Naive thymus-derived CD4-positive, alpha-beta T cell (primary cell): ENCODE measurements at places on chromosomes 2 and 18.

- no peak overlapping the region for H3K27ac ChIP-seq
- H3K4me3 ChIP-seq: no peak overlapping the region
- H3K36me3 ChIP-seq: no peaks in the 10 kb centered on the region
- no peaks in the 10 kb centered on the region for H3K27me3 ChIP-seq
- H3K4me1 ChIP-seq: no peaks in the 10 kb centered on the region
- DNase-seq: peak; percentile 5
These were observed 799.7 kb upstream of the ACVR2A start for GRCh38 chr2:147045113-147045512.

GRCh38 chr2:217171874-217172273 lies 312.0 kb upstream of the TNP1 start:
- H3K27ac ChIP-seq: no peak overlapping the region
- no peaks in the 10 kb centered on the region for H3K4me1 ChIP-seq
- DNase-seq: no peak
- no peaks in the 10 kb centered on the region for H3K27me3 ChIP-seq
- H3K4me3 ChIP-seq: no peak overlapping the region

GRCh38 chr2:191537921-191538320 lies 140.0 kb upstream of the NABP1 start:
- H3K36me3 ChIP-seq: no peaks in the 10 kb centered on the region
- no peak for DNase-seq
- no peak overlapping the region for H3K27ac ChIP-seq
- H3K4me1 ChIP-seq: no peaks in the 10 kb centered on the region

- no peaks in the 10 kb centered on the region for H3K36me3 ChIP-seq
- no peak for DNase-seq
- H3K4me1 ChIP-seq: no peaks in the 10 kb centered on the region
- no peak overlapping the region for H3K4me3 ChIP-seq
- no peak overlapping the region for H3K27ac ChIP-seq
These were observed 1.4 kb upstream of the TEKT4 start for GRCh38 chr2:94869552-94870439.

DNA sequence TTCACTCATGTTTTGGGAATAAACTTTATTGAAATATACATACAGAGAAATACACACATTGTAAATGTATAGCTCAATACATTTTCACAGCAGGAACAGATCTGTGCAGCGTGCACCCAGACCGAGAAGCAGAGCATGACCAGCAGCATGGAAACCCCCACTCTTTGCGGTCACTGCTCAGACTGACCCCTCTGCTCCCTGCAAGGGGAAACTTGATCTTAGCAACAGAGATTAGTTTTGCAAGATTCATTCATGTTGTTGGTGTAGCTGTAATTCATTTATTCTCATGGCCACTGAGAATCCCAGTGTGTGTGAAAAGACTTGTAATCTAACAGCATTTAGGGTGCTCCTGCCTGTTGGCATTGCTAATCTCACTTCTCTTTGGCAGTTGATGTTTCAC lies 35.2 kb downstream of the LPIN1 start:
- H3K4me1 ChIP-seq: peaks cover 11% of the 10 kb centered on the region
- no peak overlapping the region for H3K27ac ChIP-seq
- no peak overlapping the region for H3K4me3 ChIP-seq
- DNase-seq: no peak

GRCh38 chr18:9846162-9846925 lies 39.4 kb upstream of the TXNDC2 start:
- no peak for DNase-seq
- H3K27me3 ChIP-seq: no peaks in the 10 kb centered on the region
- H3K36me3 ChIP-seq: no peaks in the 10 kb centered on the region
- H3K4me3 ChIP-seq: no peak overlapping the region

GRCh38 chr18:58609536-58609993 lies 19.3 kb downstream of the ALPK2 start:
- no peaks in the 10 kb centered on the region for H3K27me3 ChIP-seq
- peak; percentile 24 for DNase-seq
- no peaks in the 10 kb centered on the region for H3K36me3 ChIP-seq
- no peak overlapping the region for H3K27ac ChIP-seq
- peaks cover 2% of the 10 kb centered on the region for H3K4me1 ChIP-seq
- no peak overlapping the region for H3K4me3 ChIP-seq

DNA sequence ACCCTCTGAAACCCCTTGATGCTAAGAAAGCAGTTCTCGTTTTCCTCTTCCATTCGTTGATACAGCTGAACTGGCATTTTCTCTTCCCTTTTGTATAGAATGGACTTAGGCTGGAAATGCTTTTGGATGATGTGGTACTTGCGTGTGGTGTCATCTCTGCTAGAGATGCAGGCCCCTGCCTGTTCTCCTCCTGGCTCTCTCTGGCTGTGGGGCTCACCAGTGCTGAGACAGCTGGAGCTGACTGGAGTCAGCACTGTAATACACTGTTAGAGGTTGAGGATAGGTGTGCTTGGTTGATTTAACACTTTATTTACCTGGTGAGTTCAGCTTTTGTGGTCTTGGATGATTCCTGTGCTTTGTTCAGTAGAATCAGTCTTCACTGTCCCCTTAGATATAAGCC lies 30.2 kb downstream of the PARD3B start:
- no peak overlapping the region for H3K27ac ChIP-seq
- no peaks in the 10 kb centered on the region for H3K4me1 ChIP-seq
- no peak for DNase-seq
- H3K36me3 ChIP-seq: no peaks in the 10 kb centered on the region
- H3K4me3 ChIP-seq: no peak overlapping the region
- H3K27me3 ChIP-seq: no peaks in the 10 kb centered on the region

- DNase-seq: peak; percentile 25
- no peaks in the 10 kb centered on the region for H3K4me1 ChIP-seq
- no peak overlapping the region for H3K27ac ChIP-seq
- H3K4me3 ChIP-seq: no peak overlapping the region
- no peaks in the 10 kb centered on the region for H3K27me3 ChIP-seq
These were observed 182.6 kb upstream of the HAAO start for GRCh38 chr2:42974721-42975717.

- no peak for DNase-seq
- no peaks in the 10 kb centered on the region for H3K36me3 ChIP-seq
These were observed 237.4 kb upstream of the SMAD2 start for GRCh38 chr18:48167897-48168253.

DNA sequence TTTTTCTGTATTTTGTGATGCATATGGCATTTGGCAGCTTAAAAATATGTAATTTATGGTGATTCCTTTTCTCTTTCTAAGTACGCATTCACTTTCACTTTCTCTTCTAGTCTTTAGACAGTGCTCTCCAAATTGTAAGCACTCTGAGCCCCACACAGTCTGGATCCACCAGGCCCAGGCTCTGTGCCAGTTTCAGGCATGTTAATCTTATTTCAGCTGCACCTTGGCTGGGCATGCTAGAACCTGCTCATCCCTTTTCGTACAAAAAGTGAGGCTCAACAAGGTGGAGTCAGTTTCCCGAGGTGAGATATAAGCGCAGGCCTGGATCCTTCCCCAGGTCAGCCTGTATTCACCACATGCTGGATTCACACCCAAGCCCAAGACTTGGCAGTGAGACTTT lies 203.9 kb downstream of the MTX2 start:
- H3K36me3 ChIP-seq: no peaks in the 10 kb centered on the region
- no peaks in the 10 kb centered on the region for H3K27me3 ChIP-seq
- H3K27ac ChIP-seq: peak overlapping the region; percentile 12
- peak overlapping the region; percentile 32 for H3K4me3 ChIP-seq
- no peak for DNase-seq

DNA sequence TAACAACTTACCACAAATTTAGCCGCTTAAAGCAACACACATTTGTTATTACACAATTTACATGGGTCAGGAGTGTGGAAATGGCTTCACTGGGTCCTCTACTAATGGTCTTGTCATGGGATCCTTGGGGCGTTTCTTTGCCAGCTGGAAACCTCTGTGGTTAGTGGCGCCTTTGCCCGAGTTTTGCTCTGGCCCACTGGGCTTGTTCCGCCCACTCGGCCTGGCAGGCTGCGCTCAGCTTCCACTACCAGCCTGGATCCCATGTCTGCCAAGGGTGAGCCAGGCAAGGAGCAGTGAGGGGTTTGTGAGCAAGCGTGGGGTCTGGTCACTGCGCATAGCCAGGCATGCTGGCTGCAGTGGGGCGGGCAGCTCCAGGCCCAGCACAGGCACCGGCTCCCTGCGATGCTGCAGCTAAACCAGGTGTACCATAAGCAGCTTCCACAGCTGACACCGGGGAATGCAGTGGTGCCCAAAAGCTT lies 16.2 kb upstream of the MBD2 start:
- no peaks in the 10 kb centered on the region for H3K4me1 ChIP-seq
- H3K36me3 ChIP-seq: no peaks in the 10 kb centered on the region
- H3K27ac ChIP-seq: no peak overlapping the region
- no peak overlapping the region for H3K4me3 ChIP-seq
- no peaks in the 10 kb centered on the region for H3K27me3 ChIP-seq

GRCh38 chr2:227106845-227107759 lies 56.9 kb downstream of the COL4A4 start:
- no peaks in the 10 kb centered on the region for H3K36me3 ChIP-seq
- H3K4me1 ChIP-seq: no peaks in the 10 kb centered on the region
- no peak for DNase-seq

DNA sequence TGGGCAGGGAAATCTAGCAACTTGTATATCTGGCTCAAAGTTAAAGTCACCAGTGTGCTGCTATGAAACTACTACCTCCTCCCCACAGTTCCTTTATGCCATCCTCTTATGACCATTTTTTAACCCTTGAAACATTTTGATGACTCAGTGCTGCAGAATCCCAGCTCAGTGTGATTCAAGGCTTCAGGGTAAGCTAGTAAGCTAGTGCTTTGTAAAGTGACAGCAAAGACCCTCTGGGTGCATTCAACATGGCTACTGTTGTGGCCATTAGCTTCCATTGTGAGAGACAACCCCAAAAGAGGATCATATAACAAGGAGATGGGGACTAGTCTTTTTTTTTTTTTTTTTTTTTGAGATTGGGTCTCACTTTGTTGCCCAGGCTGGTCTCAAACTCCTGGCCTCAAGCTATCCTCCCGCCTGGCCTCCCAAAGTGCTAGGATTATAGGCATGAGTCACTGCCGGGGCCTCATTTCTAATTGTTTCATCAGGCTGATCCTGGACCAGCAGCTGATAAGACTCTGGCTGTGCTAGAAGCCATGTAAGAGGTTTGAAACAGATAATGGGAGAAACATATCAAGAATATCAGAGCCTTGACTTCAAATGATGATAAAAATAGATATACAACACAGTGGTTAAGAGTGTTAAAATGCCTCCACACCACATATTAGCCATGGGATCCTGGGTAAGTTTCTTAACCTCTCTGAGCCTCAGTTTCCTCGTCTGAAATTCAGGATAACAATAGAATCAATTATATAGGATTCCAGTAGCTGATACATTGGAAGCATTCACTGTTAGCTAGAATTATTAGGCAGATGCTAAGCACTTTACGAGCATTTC lies 65.7 kb upstream of the RTN4 start:
- no peak overlapping the region for H3K4me3 ChIP-seq
- no peak overlapping the region for H3K27ac ChIP-seq

DNA sequence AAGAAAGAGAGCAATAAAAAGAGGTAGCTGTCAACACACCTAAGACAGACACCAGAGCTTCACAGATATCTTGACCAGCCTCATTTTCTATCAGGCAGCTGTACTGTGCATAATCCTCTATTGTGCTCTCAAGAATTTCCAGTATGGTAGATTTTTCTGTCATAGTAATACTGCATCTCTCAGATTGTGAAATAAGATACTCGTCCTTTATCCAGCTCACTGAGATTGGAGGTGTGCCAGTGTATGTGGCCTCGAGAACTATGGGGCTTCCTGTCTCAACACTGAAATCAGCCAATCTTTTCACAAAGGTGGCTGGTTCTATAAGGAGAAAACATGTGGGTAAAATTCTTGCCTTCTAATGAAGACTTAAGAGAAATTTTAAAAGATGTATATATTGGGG lies 88.9 kb downstream of the TTN start:
- H3K4me1 ChIP-seq: no peaks in the 10 kb centered on the region
- H3K36me3 ChIP-seq: no peaks in the 10 kb centered on the region
- DNase-seq: no peak
- H3K4me3 ChIP-seq: no peak overlapping the region
- H3K27ac ChIP-seq: no peak overlapping the region
- H3K27me3 ChIP-seq: no peaks in the 10 kb centered on the region

DNA sequence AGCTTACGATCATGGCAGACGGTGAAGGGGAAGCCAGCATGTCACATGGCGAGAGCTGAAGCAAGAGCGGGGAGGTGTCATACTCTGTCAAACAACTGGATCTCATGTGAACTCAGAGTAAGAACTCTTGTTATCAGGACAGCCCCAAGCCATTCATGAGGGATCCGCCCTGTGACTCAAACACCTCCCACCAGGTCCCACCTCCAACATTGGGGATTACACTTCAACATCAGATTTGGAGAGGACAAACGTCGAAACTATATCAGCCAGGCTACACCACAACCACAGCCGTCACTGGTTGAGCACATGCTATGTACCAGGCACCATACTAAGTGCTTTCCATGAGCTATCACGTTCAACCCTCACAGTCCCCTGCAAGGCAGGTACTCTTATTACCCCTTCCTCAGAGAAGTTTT lies 293.8 kb downstream of the PRKCE start:
- no peaks in the 10 kb centered on the region for H3K36me3 ChIP-seq
- H3K27ac ChIP-seq: no peak overlapping the region
- H3K27me3 ChIP-seq: no peaks in the 10 kb centered on the region
- H3K4me3 ChIP-seq: no peak overlapping the region

GRCh38 chr2:181889776-181890175 lies 1.8 kb upstream of the ITPRID2 start:
- no peak overlapping the region for H3K4me3 ChIP-seq
- no peaks in the 10 kb centered on the region for H3K27me3 ChIP-seq

DNA sequence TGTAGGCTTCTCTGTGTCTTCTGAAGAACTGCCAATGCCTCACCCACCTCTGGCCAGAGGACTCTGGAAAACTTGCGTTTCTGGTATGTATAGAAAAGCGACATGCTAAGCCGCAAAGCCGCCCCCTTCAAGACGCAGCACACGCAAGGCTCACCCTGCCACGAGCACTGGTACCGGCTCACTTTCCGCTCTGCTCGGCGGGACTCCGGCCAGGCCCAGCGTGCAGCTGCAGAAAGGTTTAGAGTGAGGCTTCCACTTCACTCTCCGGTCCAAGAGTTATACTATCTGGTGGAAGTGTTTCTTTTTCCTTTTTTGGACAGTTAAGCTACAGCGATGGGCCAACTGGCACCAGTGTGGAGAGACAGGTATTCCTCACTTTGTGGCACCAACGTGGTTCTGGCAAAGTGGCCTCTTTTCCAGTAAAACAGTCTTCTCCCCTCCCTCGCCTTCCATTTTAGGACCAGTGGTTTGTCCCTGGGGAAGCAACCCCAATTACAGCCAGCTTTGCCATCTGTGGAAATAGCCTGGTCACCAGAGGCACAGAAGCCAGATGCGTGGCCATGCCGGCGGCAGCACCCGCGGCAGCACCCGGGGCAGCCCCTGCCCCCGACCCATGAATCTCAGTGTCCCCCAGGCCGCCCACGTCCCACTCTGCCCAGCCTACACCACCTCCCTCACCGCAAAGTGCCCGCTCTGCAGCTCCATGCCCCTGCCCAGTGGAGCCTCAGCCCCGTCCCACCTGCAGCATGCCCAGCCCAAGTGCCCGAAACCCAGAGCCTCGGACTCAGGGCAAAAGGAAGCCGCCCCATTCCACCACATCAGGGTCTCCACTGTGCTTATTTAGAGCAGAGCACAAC lies 91.6 kb upstream of the CTDP1 start:
- no peak overlapping the region for H3K4me3 ChIP-seq
- no peaks in the 10 kb centered on the region for H3K36me3 ChIP-seq
- no peak for DNase-seq
- no peak overlapping the region for H3K27ac ChIP-seq
